Activated naive CD8-positive, alpha-beta T cell treated with anti-CD3 and anti-CD28 coated beads for 36 hours (primary cell): ENCODE measurements at places on chromosomes 6 and 20.

GRCh38 chr6:165052561-165053480 is 256.6 kb downstream of the C6orf118 start:
- DNase-seq = no peak

DNA sequence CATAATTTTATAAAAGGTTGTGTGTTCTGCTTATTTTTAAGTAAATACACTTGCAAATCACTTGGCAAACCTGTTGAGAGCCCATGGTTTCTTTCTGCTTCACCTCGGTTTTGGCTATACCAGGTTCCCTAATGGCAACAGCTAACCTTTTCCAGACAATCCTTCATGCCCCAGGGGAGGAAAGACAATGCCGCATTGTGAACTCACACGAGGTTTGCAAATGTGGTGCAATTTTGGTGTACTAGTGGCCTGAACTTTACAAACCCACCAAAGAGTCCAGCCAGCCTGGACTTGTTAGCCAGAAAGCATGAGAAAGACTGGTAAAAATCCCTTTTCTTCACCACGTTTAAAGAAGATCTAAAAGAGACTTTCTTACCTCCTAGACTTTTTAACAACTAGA is 84.8 kb upstream of the SOX4 start:
- no peak for DNase-seq

DNA sequence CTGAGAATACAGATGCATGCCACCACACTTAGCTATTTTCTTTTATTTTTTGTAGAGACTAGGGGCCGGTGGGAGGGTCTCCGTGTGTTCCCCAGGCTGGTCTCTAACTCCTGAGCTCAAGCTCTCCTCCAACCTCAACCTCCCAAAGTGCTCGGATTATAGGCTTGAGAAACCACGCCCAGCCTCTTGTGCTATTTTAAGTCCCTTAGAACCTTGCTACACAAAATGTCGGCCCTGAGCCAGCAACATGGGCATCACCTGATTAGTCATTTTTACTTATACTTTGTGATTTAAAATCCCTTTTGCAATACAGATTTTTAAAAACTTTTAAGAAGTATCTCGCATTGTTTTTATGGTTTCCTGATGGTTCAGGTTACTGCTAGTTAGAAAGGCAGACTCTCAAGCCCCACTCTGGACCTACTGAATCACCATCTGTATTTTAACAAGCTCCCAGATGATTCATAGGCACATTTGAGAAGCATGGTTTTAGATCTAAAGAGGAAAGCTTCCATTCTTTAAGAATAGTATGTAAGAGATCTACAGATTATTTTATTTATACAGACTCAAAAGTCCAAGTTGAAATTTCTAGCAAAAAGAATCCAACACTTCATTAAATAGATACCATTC is 186.3 kb downstream of the PTPRT start:
- DNase-seq = no peak

DNA sequence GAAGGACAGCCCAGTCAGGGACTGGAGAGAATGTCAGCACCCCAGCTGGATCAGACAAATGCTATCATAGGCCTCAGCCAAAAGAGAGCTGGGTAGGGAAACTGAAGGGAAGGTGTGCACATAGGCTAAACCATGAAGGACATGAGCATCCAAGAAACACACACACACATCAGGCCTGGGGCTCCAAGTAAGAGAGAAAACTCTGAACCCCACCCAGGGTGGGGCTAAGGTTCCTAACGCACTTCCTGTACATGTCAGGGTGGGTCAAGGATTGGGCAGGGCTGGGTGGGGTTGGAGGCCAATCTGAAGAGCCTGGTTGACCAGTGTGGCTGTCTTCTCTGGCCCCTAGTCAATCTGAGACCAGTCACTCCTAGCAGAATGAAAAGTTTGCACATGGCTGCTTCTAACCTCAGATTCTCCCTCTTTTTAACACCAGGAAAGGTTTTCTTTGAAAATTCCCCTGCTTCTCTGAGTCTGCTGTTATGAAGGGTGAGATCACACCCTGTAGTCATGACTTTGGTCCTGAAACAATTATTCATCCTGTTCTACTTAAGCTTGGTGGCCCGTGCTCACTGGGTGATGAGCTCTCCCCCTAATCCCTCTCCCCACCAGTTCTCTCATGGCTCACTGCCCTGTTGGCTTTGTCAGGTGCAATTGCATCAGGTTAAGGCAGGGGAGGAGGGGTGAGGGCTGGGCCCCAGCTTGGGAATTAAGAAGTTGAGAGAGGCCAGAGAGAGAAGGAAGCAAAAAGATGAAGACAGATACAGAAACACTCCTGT is 88.4 kb downstream of the MAFB start:
- no peak for DNase-seq

- no peak for DNase-seq
Observed at GRCh38 chr20:23286346-23286745, 64.2 kb upstream of the NXT1 start.

- no peak for DNase-seq
Observed at GRCh38 chr20:50305636-50306477, 115.2 kb downstream of the CEBPB start.

GRCh38 chr6:157867981-157868380 is 44.9 kb downstream of the SNX9 start:
- no peak for DNase-seq

GRCh38 chr20:56579301-56579710 is 46.3 kb downstream of the FAM209B start:
- no peak for DNase-seq

DNA sequence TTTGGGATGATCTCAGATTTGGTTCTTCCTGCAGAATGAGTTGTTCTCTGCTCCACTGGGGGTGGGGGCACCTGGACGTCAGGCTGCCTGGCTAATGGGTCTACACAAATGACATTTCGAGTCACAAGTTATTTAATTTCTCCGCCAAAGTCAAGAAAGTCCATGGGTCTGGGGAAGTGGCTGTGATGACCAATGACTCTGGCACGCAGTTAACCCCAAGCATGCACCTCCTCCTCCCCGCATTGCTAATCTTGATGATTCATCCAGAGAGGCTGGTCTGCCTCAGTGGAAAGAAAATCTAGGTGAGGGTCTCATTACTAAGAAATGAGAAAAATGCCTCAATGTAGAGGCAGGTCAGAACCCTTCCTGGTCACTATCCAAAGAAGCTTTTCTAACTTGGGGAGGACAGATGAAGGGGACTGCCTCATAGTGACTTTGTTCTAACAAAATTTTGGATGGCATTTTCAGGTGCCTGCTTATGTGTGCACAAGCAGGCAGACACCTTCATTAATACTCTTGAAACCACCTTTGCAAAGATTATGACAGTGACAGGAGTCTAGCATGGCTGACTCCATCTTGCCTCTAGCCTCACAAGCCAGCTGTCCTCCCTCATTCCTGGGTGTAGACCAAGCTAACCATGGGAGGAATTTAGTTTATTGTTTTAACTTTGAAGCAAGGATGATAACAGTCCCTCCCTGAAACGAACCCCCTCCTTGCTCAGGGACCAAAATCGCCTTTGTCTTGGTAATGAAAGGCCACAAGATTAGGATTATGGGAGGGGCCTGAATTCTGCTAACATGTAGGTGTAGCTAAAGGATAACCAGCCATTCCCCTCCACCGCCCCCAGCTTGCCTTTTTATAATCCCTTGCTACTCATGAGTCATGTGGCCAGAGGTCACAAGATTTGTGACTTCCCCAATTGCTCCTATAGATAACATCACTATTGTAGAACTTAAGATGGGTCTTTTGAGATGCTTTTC is 98.6 kb upstream of the MRPS10 start:
- DNase-seq = peak; percentile 14

- DNase-seq = no peak
Observed at GRCh38 chr20:25239387-25240370, 8.2 kb upstream of the PYGB start.

- no peak for DNase-seq
Observed at GRCh38 chr6:5869261-5869660, 137.5 kb downstream of the NRN1 start.

GRCh38 chr6:128979071-128979470 is 96.1 kb downstream of the LAMA2 start:
- DNase-seq = no peak

GRCh38 chr20:58777657-58778056 is 73.0 kb downstream of the GNAS-AS1 start:
- no peak for DNase-seq

- no peak for DNase-seq
Observed at GRCh38 chr20:24337069-24337468, 132.4 kb upstream of the SYNDIG1 start.

- DNase-seq = no peak
Observed at GRCh38 chr6:11407414-11407813, 130.1 kb upstream of the TMEM170B start.

GRCh38 chr6:20454204-20454824 is 52.6 kb downstream of the E2F3 start:
- DNase-seq = no peak

- no peak for DNase-seq
Observed at GRCh38 chr6:166411271-166411670, 28.5 kb upstream of the MPC1 start.

- DNase-seq = no peak
Observed at GRCh38 chr6:49384904-49385303, 78.1 kb downstream of the MMUT start.

DNA sequence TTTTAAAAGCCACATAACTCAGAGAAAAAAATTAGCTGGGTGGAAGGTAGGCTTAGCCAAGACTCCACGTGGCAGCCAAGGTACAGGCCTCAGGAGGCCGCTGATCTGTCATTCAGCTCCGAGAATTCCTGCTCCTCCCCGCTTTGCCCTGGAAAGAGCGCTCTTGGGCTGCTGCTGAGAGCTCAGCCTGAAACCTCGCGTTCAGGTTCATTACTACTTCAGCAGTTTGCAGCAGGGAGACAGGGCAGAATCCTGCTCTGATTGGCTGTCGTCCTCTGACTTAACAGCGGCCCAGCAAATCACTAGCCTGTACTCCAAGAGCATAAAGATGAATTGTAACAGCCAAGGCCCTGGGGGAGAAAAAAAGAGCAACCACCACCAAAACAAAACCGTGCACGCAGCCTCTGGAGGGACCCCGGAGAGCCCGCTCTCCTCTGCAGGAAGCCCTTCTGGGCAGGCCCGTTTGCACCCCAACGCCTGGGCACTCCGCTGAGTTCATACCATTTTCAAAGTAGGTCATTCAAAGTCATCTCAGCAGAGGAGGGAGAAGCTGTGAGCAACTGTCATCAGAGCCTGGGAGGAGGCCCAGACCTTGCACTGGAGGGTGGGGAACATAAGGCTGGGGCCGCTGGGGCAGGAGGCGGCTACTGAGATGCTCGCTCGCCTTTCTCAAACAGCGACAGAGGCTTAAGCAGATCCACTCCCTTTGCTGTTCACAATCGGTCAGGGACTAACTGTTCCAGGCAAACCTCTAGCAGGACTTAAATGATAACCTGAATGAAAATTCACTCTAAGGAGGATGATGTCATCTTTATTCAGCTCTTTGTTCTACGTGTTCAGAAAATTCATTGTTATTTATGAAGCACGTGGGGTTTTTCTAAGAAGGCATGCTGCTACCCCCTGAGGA is 42.3 kb upstream of the ATXN1 start:
- DNase-seq = no peak

DNA sequence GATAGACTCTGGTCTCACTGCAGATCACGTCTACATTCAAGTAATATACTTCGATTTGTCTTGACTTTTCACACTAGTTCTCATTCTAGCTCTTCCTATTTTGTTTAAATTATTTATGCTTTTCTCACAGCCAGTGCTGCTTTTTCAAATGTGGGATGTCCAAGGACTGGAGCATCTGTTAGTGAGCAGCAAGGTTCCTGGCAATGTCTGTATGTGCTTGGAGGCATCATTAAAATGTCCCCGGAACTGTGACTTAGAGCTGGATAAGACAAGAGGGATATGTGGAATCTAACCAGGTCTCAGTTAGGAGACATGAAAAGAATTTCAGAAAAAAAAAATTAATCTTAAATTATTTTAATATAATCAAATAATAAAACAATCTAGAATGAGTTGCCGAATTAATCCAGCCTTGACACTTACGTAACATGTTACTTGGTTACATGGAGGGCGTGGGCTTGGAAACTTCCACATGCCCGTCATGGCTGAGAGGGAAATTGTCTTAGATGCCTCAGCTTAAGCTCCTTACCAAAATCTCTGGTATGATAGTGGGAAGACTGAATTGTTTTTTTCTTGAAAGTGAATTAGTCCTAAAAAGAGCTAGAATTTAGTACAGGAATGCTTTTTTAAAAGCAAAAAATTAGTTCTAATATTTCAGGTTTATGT is 21.4 kb upstream of the CARMIL1 start:
- no peak for DNase-seq

DNA sequence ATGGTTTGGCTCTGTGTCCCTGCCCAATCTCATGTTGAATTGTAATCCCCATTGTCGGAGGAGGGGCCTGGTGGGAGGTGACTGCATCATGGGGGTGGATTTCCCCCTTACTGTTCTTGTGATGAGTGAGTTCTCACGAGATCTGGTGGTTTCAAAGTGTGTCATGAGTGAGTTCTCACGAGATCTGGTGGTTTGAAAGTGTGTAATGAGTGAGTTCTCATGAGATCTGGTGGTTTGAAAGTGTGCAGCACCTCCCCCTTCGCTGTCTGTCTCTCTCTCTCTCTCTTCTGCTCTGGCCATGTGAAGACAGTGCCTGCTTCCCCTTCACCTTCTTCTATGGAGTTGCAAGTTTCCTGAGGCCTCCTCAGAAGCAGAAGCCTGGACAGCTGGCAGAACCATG is 87.6 kb downstream of the MYLK4 start:
- no peak for DNase-seq

DNA sequence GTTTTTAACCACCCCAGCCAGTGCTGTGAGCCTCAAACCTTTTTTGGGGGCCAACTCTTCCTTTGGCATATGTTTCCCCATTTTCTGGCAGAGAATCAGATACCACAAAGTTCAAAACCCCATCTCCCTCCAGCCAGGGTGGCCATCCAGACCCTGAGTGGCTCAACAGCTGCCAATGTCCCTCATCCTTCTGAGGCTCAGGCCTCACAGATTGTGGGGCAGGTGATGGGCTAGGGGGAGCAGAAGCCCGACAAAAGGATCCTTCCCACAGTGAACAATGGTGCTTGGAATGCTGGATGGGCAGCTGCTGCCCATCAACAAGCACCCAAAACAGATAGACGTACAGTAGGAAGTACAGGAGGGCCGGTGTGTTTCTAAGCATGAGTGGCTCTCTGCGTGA is 42.6 kb upstream of the IL17A start:
- DNase-seq = no peak

GRCh38 chr6:111263837-111264236 is 176.5 kb downstream of the SLC16A10 start:
- DNase-seq = peak; percentile 7

GRCh38 chr6:33662318-33662717 is 41.2 kb downstream of the ITPR3 start:
- DNase-seq = no peak
